Thymus (tissue), 14 donors: ENCODE measurements at places on chromosomes 3 and 15. TPM values are rescaled to one million over a fixed set of nuclear protein-coding genes. Genes with fewer than 3 reads are reported as not detected.

The PDE8A gene
- 23.0 TPM for polyA plus RNA-seq

The GOLGA8G gene
- 0.07 TPM for polyA plus RNA-seq

The DUOX1 gene
- polyA plus RNA-seq: 4.3 TPM

The IGSF10 gene
- polyA plus RNA-seq: 0.48 TPM

The CAND2 gene
- polyA plus RNA-seq: 1.4 TPM

The OR5K2 gene
- polyA plus RNA-seq: not detected

The GOLGA6B gene
- polyA plus RNA-seq: not detected

The DZIP1L gene
- 1.5 TPM for polyA plus RNA-seq

The HCLS1 gene
- polyA plus RNA-seq: 171 TPM

The COL8A1 gene
- polyA plus RNA-seq: 5.9 TPM

The GABRA5 gene
- 18.9 TPM for polyA plus RNA-seq

The CYP1A2 gene
- polyA plus RNA-seq: 0.05 TPM

The LEKR1 gene
- 1.0 TPM for polyA plus RNA-seq
